ENCODE measurements at places on chromosomes 7 and 10.

GRCh38 chr7:139132887-139133286 is 23.4 kb upstream of the ZC3HAV1 start:
- DNase-seq, result no peak

DNA sequence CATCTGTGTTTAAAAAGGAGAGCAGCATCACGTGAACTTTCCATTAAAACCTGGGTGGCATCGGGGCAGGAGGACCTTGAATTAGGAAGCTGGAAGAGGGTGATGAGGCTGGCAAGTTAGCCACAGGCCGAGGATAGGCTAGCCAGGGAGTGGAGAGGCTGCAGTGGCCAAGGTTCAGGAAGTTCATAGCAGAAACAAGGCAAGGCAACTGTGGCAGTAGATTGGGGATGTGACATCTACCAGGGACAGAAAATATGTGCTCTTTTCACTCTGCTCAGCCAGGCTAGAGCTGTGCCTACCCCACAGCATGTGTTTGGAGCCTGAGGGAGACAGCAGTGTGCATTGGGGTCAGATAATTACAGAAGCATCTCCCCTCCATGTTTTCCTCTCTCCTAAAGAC is 2.2 kb upstream of the INPP5F start:
- DNase-seq, result no peak

DNA sequence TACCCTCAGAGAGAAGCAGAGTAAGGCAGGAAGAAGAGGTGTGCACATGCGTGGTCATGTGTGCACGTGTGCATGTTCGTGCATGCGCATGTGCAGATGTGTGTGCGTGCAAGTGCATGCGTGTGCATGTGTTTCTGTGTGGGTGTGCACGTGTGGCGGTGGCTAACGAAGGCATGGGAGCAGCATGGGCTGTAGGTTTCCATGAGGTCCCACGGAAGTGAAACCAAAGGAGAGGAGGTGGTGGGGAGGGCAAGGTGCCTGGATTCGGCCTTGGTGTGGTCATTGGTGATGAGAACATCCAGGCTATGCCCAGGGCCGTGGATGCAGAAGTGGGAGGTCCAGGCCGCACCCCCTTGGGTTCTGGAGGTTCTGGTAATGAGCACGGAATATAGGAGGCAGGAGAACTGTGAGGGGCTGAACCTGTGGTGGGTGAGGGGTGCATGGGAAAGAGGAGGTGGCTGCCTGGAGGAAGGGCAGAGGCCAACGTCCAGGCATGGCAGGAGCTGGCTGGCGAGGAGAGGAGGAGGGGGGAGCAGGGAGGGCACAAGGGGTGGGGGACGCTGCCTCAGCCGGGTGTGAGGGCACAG is 2.4 kb upstream of the INPP5A start:
- no peak for DNase-seq

- peak; percentile 50 for DNase-seq
Observed at GRCh38 chr7:66557214-66558200, 71.2 kb upstream of the KCTD7 start.

DNA sequence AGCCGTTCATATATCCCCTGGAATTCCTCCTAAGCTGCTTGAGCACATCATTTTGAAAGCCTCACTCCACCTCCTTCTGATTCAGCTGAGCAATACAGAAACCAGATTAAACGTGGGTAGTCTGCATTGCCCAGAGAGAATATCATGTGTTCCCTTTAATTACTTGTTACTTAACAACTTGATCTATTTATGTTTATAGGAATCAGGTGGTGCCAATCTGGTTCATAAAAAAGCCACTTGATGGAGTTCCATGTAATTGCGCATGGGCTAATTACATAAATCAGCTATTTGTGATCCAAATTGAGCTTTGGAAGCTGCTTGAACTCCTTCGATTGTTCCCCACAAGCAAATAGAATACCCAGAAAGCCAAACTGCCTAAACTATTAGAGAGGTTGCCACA is 114.7 kb upstream of the ADCY1 start:
- DNase-seq, result no peak

GRCh38 chr7:132650498-132650897 is 74.2 kb upstream of the PLXNA4 start:
- DNase-seq, result no peak

DNA sequence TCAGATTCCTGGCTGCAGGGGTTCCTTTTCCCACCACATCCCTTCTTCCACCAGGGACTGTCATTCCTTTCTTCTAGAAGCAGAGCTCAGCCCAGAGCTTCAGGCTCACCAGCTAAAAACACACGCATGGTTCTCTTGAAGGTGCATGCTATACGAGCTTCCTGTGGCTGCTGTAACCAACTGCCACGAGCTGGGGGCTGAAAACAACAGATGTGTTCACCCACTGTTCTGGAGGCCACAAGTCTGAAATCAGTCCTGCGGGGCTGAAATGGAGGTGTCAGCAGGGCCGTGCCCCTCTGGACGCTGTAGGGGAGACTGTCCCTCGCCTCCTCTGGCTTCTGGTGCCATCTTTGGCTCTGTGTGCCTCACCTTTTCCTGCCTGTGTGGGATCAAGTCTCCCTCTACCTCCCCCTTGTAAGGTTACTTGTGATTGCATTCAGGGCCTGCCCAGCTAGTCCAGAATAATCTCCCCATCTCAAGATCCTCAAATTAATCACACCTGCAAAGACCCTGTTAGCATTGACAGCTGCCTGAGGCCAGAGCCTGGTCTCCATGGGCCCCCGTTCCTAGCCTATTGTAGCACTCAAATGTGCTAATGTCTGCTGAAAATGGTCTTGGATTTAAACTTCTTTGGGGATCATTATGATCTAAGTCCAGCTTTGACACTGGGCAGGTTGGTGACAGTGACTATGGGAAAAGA is 13.7 kb downstream of the RAB19 start:
- DNase-seq, result no peak

DNA sequence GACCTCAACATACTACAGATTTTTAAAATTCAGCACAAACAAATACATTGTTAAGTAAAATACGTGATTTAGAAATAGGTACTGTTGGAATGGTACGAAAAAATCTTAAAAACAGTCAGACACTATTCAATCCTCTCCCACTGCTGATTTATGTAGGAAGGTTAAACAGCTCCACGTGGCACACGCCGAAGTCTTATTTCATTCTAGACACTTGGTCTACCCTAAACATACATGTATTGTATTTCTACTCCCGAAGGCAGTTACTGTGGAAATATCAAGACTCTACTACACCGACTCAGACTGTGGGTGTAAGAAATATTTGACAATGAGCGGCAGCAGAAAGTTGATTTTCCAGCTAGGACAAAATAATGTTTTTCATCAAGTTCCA is 130.6 kb downstream of the MPP7 start:
- no peak for DNase-seq

- no peak for DNase-seq
Observed at GRCh38 chr7:122100021-122100420, 44.0 kb downstream of the AASS start.

GRCh38 chr7:131466735-131467365 is 89.6 kb downstream of the PODXL start:
- no peak for DNase-seq

DNA sequence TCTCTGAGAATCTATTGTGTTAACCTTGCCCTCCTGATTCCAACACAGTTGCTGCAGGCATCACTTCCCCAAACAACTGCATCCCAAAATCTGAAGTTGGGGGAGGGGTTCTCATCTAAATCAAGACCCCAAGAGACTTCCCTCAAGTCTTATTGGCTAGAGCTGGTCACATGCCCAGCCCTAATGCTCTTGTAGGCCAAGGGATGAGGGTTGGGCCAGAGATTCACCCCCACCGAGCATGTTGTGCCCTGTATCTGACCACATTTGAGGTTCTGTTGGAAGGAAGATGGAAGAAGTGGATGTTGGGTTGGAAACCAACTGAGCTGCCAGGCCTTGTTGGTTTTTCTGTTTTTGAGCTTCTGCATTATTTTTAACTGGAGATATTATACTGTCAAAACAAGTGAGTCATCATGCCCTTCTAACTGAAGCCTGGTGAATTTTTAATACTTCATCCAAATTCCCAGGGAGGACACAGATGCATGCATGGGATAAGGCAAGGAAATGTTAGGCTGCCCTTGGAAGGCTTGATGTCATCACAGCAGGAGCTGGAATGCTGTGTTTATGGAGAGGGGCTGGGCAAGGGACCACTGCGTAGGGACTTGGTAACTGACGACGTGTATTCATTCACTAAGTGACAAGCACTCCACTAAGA is 68.6 kb upstream of the CACUL1 start:
- DNase-seq, result no peak

GRCh38 chr7:28815928-28816373 is 142.2 kb downstream of the TRIL start:
- no peak for DNase-seq

- DNase-seq, result no peak
Observed at GRCh38 chr10:71429929-71430328, 33.2 kb downstream of the CDH23 start.

- DNase-seq, result no peak
Observed at GRCh38 chr7:71144963-71145362, 13.0 kb downstream of the GALNT17 start.

GRCh38 chr7:138162236-138162635 is 86.0 kb downstream of the AKR1D1 start:
- DNase-seq, result no peak

- DNase-seq, result peak; percentile 45
Observed at GRCh38 chr7:128003787-128004186, 27.4 kb downstream of the LRRC4 start.

DNA sequence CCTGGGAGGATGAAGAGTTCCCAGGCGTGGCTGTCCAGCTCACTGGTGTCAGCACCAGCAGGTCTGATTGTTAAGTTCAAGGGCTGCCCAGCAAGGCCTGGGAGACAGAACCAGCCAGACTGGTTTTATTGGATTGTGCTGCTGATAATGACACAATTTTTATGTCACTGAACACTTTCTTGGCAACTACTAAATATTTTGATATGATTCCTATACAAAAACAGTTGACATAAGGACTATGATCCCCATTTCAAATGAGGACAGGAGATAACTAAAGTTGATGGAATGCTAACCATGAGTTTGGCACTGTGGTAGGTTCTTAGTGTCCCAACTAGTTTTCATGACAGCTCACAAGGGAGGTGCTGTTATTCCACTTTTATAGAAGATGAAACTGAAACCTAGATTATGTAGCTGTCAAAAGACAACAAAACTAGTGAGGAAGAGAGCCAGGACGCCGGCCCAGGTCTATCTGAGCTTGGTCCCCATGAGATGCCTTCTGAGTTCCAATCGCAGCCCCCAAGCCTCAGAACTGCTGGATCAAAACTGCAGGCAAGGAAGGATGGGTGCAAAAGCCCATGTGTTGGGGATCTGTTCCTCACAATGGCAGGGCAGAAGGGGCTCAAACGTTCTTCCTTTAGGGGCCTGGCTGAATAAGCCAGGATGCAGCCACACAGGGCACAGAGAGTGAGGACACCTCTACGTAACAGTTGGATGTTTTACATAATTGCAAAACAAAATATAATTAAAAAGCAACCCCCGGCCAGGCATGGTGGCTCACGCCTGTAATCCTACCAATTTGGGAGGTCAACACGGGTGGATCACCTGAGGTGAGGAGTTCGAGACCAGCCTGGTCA is 52.8 kb downstream of the COBL start:
- no peak for DNase-seq

DNA sequence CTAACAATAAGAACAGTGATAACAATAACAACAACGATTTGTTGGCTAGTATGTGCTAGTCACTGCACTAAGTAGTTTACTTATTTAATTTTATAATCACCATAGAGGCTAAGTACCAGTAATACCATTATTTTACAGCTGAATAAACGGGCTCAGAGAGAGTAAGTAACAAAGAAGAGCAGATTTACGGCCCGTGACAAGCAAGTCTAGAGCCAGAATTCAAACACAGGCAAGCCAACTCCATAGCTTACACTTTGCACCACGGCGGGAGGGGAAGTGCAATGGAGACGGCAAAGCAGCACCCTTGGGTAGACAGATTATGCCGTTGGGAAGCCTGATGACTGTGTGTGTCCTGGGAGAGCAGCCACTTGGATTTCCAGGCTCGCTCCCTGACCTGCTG is 1.2 kb upstream of the OR6V1 start:
- no peak for DNase-seq

DNA sequence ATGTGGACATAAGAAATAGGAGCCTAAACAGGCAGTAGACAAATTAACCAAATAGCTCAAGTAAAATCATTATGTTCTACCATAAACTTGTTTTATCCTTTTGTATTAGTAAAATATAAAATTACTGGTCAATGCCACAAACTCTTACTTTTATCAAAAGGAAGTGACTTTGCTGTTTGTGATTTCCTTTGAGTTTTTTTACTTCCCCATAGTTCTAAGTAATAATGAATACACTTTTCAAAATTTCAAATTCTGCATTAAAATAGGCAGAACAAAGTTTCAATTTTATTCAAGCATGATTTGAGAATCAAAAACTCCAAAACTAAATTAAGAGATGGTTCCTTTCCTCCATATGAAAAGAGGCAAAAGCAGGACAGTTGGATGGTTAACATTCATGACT is 139.7 kb upstream of the ABCB5 start:
- no peak for DNase-seq

GRCh38 chr10:84924131-84924530 is 595.7 kb downstream of the CCSER2 start:
- DNase-seq, result no peak

- no peak for DNase-seq
Observed at GRCh38 chr7:134900166-134900982, 85.9 kb upstream of the AGBL3 start.

- DNase-seq, result no peak
Observed at GRCh38 chr10:131116991-131117375, 194.5 kb downstream of the TCERG1L start.

GRCh38 chr10:114403541-114404161 is 651 bp downstream of the AFAP1L2 start:
- no peak for DNase-seq

DNA sequence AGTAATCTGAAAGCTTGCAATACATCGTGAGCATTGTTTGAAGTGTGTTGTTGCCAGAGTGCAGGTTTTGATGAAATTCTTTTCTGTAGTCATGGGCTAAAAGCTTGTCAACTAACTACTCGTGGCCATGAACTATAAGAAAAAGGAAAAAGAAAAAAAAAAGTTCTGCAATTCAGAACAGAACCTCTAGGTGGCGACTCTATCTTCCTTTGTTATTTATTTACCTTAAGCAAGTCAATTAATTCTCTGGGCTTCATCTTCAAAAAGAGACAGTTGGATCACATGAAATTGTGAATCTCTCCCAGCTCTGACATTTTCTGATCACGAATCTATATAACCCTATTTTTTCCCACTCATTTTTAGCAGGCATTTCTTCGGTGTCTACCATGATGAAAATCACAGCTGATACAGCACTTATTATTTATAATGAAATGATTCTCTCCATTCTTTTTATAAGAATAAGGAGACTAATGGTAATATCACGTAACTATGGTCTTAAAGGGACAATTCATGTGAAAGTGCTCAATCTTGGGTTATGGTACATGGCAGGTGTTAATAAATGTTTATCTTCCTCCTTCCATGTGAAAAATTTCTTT is 18.8 kb downstream of the TMEM196 start:
- DNase-seq, result no peak

GRCh38 chr10:62635127-62635526 is 169.4 kb upstream of the ADO start:
- no peak for DNase-seq

GRCh38 chr7:129351320-129351719 is 82.9 kb upstream of the STRIP2 start:
- no peak for DNase-seq

Measured in globus pallidus (tissue), 1 donor.